Stimulated activated CD4-positive, alpha-beta T cell treated with anti-CD3 and anti-CD28 coated beads, Interleukin-1b, Interleukin-23, amount 100 ng/mL, for 1 hour (primary cell): ENCODE measurements at places on chromosomes 13 and 19.

DNA sequence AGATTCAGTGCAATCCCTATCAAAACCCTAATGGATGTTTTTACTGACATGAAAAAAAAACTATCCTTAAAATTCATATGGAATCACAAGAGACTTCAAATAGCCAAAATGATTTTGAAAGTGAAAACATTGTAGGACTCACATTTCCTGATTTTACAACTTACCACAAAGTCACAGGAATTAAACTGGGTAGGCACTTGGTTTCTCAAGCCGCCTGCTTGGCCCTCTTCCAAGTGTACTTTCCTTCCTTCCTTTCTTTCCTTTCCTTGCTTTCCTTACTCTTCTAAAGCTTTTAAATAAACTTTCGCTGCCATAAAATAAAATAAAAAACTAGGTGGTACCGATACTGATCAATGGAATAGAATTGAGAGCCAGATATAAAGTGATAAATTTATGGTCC lies 21.0 kb upstream of the CD33 start:
- no peak for DNase-seq

- DNase-seq = no peak
Observed at GRCh38 chr19:7203332-7203731, 90.9 kb downstream of the INSR start.

GRCh38 chr19:55441319-55441691 lies 1.8 kb downstream of the SHISA7 start:
- DNase-seq = no peak

DNA sequence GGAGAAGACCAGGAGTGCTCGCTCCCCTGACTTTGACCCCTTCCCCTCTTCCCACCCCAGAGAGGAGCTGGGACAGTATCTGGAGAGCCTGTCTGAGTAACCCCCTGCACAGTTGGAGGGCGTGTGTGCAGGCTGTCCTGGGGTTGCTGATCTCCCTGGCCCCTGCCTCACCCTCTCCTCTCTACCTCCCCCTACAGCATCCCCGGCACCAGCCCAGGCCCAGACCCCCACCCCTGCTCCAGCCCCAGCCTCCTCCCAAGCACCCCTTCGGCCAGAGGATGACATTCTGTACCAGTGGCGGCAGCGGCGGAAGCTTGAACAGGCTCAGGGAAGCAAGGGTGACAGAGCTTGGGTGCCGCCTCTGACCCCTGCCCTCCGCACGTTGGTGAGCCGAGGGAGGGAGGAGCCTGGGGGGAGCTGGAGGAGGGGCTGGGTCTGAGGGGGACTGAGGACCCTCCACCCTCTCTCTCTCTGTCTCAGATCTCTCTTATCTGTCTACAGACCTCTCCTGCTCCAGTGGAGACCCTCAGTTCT lies 8.7 kb downstream of the PROSER3 start:
- DNase-seq = no peak

DNA sequence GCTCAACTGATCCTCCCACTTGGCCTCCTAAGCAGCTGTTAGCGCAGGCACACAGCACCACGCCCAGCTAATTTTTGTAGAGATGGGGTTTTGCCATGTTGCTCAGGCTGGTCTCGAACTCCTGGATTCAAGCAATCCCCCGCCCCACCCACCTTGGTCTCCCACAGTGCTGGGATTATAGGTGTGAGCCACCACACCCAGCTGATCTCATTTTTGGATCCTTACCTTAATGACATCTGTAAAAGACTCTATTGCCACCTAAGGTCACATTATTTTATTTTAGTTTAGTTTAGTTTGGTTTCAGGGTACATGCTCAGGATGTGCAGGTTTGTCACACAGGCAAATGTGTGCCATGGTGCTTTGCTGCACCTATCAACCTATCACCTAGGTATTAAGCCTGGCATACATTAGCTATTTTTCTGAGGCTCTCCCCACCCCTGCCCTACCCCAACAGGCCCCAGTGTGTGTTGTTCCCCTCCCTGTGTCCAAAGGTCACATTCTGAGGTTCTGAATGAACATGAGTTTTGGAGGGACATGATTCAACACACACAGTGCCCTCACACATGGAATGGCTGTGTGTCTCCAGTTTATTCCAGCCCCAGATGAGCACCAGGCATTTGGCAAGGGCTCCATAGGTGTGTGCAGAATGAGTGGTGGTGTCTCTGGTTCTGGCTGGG lies 1.3 kb downstream of the OR10H5 start:
- no peak for DNase-seq

- no peak for DNase-seq
Observed at GRCh38 chr13:97333983-97334382, 100.0 kb upstream of the RAP2A start.

GRCh38 chr19:5339950-5340636 lies 519 bp downstream of the PTPRS start:
- no peak for DNase-seq

DNA sequence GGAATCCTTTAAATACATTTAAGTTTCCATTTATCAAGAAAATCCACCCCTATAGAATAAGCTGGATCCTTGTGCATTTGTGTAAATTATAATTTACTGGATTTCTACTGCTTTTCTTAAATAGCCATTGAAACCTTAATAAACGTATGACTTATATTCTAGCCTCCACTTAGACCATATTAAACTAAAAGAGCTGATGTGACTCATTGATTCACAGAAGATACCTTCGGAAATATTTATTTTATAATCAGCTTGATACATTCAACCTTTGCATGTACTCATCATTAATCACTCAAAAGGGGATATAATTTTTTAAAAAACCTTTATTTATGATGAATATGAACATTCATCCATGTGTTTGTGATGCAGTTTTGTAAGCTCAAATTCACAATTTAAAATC lies 136.3 kb downstream of the SPRY2 start:
- no peak for DNase-seq

- no peak for DNase-seq
Observed at GRCh38 chr19:43678512-43679261, 8.7 kb upstream of the PLAUR start.

- DNase-seq = no peak
Observed at GRCh38 chr13:39023761-39024160, 14.1 kb downstream of the PROSER1 start.

GRCh38 chr13:41313659-41314197 lies 2.7 kb downstream of the NAA16 start:
- DNase-seq = no peak

DNA sequence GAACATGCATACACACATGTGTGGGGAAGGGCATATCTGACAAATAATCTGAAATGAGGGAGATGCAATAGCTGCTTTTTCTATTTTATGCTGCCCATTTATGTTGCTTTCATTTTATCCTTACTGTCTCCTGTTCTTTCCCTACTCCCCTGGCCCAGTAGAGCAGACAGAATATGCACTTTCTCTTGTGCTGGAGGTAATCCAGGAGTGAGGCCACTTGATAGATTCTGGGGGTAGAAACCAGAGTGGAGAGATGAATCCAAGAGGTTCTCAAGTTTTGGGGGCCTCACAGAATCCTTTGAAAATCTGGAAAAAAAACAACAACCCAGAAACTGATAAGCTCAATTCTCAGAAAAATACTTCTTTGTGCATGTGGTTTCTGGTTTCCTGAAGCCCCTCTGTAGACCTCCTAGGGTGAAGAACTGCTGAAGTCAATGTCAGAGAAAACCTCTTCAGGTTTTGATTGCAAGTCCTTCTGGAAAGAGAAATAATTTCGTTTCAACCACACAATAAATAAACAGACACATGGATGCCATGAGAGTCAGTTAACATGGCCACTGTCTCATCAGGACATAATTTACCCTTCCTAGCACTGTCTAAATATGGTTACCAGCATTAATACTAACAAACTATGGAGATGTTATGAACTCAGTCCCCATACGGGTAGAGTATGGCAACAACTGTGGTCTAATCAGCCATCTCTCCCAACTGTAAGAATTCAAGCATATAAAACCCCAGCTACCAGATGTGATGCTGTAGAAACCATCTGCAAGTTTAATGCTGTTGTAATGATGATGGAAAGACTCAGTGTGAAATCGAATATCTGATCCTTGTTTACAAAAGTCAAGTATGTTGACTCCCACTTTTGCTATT lies 355.6 kb downstream of the SLC7A1 start:
- no peak for DNase-seq

DNA sequence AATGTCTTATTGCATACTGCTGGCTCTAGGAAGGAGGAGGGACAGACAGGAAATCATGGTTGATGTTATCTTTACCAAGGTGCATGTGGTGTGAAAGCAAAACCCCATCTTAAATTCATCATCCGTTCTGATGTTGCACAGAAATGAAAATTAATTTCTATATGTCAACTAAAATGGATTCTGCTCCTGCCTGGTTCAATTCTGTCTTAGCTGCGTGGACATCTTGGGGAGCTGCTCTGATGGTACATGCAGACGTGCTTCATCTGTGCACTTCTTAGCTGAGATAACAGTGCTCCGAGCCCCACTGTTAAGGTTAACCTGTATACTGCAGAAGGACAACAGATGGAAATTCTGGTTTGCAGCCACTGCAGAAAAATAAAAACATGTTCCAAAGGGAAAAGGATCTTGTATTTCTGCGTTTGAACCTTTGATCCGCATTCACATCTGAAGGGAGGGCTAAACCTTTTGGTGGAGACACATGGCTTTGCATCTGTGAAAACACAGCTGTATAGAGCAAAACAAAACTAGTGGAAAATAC lies 155.6 kb downstream of the TM9SF2 start:
- DNase-seq = no peak

DNA sequence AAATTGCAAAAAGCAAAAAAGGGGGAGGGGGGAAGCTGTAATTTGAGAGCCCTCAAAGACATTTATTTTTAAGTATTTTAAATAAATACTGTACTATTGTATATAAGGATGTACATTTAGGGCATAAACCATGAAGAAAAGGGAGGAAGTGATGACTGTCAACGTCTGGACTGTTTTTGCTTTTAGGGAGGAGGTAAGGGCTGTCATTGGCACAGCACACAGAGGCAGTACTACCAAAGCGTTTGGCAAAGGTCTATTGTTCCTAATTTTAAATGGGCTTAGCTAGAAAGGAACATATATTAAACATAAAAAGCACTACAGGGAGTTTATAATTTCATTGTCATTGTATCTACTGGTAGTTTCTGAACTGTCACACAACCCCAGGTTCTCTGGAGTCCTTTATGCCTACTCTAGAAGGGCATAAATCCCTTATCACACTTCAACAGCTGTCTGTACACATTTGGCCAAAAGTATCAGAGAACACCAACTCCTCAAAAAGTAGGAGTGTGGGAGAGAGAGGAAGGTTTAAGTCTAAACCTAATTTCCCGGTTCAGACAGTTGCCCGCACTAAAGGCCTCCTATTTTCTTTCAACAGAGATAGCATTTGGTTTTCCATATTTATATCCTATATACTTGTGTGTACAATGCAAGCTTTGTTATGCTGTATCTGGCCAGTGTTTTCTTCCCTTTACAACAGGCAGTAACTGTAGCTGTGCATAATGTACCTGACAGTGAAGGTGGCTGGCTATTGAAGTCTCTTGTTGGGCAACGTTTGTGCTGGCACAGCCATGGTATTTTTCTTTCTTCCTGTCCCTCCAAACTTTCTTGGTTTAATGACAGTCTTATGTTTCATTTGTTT lies 406.2 kb downstream of the KLF5 start:
- DNase-seq = no peak
